ENCODE measurements at places on chromosomes 6 and 20.

- no peak for DNase-seq
These were observed 133.4 kb downstream of the PREX1 start for GRCh38 chr20:48694381-48694865.

- no peak for DNase-seq
These were observed 1324.4 kb upstream of the EYS start for GRCh38 chr6:67031451-67031850.

DNA sequence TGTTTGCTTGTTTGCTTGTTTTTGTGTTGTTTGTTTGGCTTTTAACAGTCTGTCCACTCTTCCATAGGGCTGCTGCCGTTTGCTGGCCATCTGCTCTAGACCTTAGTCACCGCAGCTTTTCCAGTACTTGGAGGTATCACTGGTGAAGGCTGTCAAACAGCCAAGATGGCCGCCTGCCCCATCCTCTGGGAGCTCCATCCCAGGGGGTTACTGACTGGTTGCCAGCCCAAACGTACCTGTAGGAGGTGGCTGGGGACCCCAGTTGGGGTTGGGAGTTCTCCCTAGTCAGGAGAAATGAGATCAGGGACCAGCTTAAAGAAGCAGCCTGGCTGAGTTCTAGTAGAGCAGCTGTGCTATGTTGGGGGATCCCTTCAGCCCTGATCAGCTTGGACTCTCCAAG is 418.4 kb downstream of the KHDRBS2 start:
- DNase-seq = no peak

DNA sequence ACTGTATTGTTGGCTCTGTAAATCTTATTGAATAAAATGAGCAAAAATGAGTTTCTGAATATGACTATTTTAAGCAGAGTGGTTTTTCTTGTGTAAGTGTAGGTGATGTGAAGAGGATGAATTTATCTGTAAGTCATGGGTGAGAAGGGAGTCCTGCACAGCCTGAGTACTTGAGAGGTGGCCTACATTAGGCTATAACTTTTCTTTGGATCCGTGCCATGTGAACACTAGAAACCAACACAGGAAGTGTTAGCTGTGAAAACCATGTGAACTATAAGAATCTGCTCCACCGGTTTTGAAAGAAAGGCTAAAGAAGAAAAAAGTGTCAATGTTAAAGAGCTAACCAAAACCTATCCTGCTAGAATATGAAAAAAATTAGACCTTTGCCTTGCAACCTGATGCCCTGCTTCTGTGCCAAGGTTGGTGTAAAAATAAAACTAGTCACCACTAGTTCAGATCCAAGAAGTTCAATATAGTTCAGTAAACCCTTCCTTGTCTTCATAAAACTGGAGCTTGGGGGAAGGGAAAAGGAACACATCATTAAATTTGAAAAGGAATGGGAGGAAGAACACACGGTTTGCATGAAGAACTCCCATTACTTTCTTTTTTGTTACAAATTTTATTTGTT is 21.3 kb downstream of the PLCB1 start:
- no peak for DNase-seq

DNA sequence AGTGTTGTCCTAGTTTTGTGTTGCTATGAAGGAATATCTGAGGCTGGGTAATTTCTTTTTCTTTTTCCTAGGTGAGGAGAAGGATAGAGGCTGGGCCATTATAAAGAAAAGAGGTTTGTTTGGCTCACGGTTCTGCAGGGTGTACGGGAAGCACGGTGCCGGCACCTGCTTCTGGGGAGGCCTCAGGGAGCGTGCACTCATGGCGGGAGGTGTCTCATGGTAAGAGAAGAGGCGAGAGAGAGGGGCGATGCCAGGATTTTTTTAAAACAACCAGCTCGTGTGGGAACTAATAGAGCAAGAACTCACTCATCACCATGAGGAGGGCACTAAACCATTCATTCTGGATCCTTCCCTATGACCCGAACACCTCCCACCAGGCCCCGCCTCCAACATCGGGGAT is 14.2 kb upstream of the NPBWR2 start:
- no peak for DNase-seq

DNA sequence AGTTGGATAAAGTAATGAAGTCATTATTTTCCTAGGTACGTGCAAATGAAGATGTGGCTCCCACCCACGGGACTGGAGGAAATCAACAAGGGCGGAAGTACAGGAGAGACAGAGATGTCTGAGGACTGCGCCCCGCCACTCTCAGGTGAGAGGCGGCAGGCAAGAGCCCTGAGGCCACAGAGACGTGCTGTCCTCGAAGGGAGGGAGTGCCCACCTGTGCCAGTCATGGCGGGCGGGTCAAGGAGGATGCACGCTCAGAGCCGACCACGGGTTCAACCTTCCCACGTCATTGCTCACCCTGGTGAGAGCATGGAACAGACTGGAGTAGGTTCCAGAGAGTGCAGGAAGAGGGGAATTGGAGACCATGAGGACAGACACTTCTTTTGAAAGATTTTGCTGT is 12.7 kb downstream of the CST8 start:
- DNase-seq = no peak

DNA sequence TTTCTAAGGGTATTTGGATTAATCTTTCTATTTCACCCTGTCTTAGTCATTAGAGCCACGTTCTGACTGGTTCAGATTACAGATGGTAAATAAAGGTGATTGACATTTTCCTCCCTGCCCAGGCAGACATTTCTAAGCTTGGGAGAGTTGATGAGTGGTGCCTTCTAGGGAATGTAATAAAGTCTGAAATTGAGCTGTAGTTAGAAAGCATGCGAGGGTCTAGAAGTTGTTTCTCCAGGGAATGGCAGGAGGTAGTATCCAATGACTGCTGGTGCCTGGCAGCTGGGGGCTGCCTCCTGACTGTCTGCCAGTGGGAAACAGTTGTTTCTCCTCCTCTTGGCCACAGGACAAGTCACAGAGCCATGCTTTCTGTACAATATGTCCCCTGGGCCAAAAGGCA is 14.6 kb downstream of the EDN3 start:
- DNase-seq = peak; percentile 95

DNA sequence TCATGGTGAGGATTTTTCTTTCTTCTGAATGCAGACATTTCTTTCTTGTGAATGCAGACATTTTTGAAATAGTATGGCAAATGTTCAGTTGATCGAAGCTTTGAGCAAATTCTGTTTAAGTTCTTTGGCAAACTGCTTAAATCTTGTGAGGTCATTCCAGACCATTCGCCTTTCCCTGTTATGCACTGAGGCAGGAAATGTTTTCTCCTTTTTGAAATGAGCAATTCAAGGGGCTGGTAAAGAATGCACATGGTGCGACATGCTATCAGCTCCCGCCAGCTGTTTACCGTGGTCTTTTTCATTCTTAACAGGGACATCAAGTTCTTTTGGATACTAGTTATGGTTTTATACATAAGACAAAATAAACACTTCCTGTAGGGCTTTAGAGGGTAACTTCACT is 112.0 kb upstream of the CCN2 start:
- DNase-seq = no peak

DNA sequence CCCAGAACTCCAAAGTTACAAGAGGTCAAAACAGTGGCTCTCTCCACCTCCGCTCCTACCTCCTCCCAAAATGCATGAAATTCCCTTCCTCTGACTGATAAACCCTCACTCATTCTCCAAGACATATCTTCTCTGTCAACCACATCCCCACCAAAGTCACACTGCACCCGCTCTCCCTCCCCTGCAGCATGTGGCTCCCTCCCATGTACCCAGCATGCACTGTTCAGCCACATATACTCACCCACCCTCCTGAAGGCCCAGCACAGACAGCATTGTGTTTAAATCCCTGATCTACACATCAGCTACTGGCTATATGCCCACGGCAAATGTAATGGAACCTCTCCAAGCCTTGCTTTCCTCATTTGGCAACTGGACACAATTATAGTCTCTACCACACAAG is 5.5 kb upstream of the POU5F1 start:
- DNase-seq = no peak

DNA sequence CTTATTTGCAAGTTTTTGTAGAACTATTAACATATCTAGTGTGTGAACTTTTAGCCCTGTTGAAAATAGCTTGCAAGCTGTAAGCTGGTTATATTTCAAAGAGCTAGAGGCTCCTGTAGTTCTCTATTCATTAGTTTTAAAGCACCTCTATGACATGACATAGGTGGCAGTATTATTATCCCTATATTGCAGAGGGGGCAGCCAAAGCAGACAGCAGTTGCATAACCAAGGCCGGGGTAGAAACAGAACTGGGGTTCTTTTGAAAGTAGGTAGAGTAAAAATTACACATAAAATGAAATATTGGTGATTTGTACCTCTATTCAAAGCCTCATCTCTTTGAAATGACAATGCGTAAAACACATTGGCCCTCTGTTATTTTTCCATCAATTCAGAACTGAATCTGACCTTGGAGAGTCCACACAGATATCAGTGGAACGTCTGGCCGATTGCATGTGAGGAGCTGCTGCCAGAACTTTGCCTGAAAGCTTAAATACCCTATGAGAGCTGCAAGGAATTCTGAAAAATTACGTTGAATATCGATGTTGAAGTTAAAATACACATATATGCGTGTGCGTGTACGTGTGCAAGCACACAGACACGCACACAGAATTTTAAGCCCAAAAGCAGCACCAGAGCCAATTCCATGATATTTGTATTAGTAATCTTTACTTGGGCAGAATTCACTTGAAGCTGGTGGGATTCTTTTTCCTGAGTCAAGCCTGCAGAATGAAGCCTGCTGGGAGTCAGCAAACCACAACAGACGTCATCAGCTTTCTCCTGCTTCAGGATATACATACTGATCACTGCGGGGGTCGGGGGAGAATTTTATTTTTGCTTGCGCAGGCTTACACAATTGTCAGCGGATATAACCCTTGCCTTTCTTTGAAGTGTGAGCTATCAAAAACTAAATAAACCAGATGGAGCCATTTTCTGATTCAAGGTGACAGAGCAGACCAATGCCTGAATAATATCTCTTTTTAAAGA is 163.2 kb downstream of the PDE7B start:
- no peak for DNase-seq

DNA sequence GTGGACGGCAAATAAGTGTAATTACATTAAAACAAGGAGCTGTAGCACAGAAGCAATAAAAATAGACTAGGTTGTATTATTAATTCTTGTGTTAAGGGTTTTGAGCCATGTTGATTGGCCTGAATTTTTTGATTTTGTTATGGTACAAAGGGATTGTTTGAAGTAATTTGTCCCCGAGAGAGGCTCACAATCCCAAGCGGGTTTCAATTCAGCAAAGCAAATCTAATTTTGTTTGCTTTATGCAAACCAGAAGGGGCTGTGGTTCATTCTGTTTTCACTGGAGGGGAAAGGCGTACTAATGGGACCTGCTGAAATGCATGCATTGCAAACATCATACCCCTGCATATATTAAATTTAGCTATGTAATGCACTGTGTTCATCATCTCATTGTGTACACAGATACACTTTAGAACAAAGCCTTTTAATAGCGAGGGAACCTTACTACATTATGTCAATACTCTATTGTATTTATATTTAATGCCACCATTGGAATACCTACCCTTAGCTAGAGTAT is 379.5 kb upstream of the POU3F2 start:
- DNase-seq = no peak

DNA sequence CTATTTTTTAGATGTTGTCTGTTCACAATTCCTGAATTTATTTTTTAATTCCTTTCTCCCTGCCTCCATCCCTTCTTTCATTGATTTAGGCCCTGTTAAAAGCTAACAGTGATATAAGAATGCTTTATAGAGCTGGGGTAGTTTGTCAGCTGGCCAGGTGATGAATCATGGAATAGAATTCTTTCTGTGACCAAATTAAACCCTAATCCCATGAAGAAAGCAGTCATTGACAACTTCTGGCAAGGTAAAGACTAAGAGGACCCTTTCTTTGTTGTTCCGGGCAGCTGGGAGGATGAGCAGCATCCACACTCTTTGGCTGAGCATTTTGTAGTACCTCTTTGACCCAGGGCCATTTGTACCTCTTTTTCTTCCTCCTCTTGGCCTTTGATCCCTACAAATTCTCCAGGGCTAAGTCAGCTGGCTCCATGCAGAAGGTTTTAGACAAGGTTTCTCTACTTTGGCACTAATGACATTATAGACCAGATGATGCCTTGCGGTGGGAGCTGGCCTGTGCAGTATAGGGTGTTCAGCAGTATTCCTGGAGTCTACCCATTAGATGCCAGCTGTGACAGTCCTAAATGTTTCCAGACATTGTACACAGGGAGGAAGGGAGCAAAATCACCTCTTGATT is 102.9 kb downstream of the SLX4IP start:
- DNase-seq = no peak

- no peak for DNase-seq
These were observed 24.6 kb upstream of the TNFRSF21 start for GRCh38 chr6:47334334-47334733.

GRCh38 chr20:35303382-35303734 is 11.1 kb upstream of the FAM83C start:
- DNase-seq = no peak

DNA sequence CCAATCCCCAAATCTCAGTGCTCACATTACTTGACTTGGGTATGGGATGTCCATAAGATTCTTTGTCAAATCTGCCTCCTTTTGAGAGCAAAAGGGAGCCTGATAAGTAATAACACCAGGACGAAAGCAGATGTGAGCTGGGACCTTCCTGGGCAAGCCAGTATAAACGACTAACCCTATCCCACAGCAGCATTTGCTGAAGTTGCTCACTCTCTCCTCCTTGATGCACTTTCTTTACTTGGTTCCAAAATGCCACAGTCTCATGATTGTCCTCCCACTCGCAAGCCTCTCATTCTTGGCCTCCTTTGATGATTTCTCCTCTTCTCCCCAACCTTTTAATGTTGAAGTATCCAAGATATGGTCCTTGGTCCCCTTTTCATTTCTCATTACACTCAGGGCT is 44.7 kb upstream of the TAGAP start:
- DNase-seq = no peak

DNA sequence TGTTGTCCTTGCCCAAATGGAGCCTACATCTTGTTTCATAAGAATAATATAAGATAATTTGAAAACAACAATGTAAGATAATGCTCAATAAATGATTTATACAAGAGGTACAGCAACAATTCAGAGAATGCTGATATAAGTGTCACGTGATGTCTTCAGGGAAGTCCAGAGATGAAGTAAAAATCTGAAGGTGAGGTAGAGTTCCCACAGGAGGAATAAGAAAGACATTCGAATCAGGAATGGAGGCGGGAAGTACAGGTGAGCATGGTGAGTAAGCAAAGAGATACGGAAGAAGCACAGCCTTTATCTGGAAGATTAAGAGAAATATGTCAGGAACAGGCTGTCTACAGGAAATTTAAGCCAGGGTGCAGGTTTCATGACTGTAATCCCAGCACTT is 165.9 kb upstream of the MARCKS start:
- no peak for DNase-seq

DNA sequence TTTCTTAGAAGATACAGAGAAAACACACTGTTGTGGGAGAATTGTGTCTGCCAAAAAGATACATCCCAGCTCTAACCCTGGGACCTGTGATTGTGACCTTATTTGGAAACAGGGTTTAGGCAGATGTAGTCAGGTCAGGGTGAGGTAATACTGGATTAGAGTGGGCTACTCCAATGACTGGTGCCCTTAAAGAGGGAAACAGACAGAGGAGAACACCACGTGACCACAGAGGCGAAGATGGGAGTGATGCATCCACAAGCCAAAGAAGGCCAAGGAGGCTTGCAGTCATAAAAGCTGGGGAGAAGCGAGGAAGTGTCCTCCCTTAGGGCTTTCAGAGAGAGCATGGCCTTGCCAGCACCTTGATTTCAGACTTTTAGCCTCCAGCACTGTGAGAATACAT is 35.6 kb downstream of the SLC52A3 start:
- no peak for DNase-seq

GRCh38 chr6:87701676-87702588 is at the start of gene AKIRIN2:
AKIRIN2 (minus strand) TSS chr6:87702233; CDS start chr6:87701684, 549 bp downstream.
- DNase-seq = peak; percentile 98

- DNase-seq = no peak
These were observed 8.8 kb upstream of the DEF6 start for GRCh38 chr6:35288834-35289233.

- DNase-seq = no peak
These were observed 34.5 kb downstream of the SYTL3 start for GRCh38 chr6:158684311-158684710.

All from NCI-H2171 (cell line).